Dermis microvascular lymphatic vessel endothelial cell (primary cell): ENCODE measurements at places on chromosomes 2 and 18. TPM values are rescaled to one million over a fixed set of nuclear protein-coding genes. Genes with fewer than 3 reads are reported as not detected.

DNA sequence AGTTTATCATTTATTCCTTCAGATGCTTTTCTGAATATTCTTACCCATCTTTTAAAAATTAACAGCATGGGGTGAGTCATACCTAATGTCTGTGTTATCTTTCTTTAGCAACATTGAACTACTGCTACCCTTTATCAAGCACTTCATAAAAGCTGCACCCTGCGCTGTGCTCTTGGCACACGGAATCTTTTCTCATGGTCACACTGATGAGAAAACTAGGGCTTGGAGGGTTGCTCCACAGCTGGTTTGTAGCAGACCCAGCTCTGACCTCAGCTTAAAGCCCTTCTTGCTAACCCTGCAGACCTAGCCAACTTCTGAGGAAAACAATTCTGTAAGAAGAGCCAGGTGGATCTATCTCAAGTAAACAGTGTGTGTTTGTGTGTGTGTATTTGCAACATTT lies 106.3 kb downstream of the RNF144A start:
- no peak for DNase-seq

DNA sequence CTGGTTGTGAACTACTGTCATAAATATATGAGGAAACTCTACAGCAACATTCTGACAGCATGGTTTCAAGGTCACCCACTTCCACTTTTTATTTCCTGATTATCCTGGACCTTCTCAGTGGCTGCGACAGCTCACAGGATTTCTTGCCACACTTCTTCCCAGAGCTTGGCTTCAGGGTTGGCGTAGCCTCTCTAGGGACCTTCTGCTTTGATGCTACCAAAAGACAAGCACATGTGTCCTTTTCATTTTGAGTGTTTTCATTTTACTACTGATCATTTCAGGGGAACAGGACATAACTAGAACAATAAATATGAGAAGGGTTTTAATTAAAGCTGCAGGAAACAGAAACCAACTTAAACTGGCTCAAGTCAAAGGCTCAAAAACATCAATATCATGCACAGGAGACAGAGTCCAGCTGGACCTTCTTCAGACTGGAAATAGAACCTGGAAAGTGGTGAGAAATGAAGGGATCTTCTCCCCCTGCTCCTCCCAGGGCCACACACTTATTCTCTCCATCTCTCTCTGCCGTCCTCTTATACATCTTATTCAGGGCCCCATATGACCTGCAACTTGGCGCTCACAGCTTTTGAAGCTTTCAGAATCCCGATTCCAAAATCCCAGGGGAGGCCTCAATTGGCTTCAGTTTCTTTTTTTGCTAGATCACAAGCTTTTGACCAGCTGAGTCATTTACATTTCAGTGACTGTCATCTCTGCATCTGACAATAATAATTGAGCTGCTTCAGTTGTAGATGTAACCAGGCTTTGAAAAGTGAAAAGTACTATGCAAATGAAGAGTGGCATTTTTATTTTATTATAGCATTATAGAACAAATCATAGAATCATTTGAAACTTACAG lies 9.7 kb downstream of the VIT start:
- no peak for DNase-seq

DNA sequence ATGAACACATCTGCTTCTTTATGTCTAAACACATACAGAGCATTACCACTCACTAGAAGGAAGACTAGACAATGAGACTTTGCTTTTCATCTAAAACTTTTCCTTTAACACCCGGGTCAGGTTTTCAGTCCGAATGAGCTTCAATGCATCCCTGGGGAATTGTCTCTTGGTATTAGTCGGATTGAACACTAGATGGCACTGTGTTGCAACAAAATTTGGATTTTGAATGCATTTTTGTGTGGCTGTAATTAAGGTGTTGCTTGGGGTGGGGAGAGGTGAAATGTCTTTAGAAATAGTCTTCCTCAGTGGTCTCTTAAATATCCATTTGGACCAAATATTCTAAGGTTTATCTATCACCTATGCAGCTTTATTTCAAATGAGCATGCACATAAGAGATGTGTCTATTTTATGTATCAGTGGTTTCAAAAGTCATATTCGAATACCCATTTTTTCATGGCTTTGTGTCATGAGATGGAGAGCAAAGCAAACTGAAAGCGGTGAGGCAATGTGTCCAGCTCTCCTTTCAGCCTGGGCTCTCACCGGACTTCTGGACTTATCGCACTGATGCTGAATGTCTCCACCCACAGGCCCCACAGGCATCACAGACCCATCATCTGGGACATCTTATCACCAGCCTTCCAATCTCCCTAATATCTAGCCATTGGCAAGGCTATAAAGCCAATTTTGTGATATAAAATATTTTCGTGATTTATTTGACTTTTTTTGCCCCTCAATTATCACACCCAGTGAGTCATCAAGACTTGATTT lies 510.3 kb downstream of the RNF144A start:
- DNase-seq, result peak; percentile 38

- DNase-seq, result no peak
These were observed 303.5 kb downstream of the CDCA7 start for GRCh38 chr2:173657996-173658717.

- DNase-seq, result no peak
These were observed 12.6 kb downstream of the ERMN start for GRCh38 chr2:157312866-157313486.

GRCh38 chr2:105042189-105042588 lies 4.3 kb downstream of the MRPS9 start:
- no peak for DNase-seq

- no peak for DNase-seq
These were observed 40.0 kb downstream of the MERTK start for GRCh38 chr2:111938392-111938791.

GRCh38 chr18:59990121-59990823 lies 90.5 kb downstream of the PMAIP1 start:
- no peak for DNase-seq

ANKRD36 gene
- 25.9 and 28.8 TPM in 2 replicates for total RNA-seq

CFAP221 gene
- under 0.01 TPM in 1 of 2 replicates, not detected in the other for total RNA-seq

COLEC11 gene
- total RNA-seq, result 0.13 and 0.51 TPM in 2 replicates

CREB1 gene
- 29.7 and 31.0 TPM in 2 replicates for total RNA-seq
